HS-5 (cell line): ENCODE measurements at places on chromosomes 1 and 21.

DNA sequence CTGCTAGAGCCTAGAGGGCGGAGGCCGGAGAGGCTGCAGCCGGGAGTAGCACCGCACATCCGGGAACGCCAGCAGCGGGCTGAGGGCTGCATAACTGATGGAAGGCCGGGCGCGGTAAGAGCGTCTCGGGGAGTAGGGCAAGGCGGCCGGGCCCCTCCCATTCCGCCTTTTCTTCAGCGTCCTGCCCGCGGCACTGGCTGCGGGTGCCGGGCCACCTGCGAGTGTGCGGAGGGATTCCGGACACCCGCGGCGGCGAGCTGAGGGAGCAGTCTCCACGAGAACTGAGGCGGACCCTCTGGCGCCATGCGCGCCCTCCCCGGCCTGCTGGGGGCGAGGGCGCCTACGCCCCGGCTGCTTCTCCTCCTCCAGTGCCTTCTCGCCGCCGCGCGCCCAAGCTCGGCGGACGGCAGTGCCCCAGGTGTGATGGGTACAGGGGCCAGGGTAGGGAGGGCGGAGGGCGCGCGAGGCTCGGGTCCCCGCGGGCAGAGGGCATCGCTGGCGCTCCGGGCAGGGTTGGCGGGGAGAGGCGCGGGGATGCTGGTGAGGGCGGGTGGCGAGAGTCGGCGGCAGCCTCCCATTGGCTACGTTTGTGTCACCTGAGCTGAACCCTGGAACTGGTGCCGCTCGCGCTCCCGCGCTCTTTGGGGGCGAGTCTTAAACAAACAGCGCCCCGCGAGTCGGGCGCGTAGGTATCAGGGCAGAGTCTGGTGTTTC is 334.4 kb downstream of the SRGAP2C start:
- peak; percentile 24 for DNase-seq

DNA sequence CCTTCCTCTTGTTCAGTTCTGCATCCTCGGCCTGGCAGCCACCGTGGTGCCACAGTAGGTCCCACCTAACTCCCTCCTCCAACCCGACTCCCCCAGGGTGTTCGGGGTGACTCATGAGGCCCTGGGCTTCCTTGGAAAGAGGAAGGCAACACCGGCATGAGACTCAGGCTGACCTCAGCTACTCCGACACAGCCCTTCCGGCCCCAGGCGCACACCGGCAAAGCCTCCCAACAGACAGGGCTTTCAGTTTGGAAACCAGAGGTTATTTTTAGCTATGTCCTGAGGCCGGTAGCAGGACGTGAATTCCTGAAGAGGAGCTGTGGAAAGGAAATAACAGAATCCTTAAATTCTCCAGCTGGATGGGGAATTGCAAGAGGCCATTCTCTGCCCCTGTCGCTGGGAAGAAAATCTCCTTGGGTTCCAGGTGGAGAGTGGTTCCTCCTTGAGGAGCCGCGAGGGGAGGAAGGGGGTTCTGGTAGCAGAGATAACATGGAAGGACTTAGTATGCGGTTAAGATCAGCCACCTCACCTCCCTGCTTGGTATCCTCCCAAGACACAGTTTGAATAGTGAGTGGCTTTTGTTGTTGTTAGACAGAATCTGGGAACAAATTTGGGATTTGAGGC is 24.4 kb downstream of the PLXNA2 start:
- no peak for DNase-seq

- no peak for DNase-seq
Observed at GRCh38 chr1:225522588-225523262, 94.9 kb upstream of the LBR start.

DNA sequence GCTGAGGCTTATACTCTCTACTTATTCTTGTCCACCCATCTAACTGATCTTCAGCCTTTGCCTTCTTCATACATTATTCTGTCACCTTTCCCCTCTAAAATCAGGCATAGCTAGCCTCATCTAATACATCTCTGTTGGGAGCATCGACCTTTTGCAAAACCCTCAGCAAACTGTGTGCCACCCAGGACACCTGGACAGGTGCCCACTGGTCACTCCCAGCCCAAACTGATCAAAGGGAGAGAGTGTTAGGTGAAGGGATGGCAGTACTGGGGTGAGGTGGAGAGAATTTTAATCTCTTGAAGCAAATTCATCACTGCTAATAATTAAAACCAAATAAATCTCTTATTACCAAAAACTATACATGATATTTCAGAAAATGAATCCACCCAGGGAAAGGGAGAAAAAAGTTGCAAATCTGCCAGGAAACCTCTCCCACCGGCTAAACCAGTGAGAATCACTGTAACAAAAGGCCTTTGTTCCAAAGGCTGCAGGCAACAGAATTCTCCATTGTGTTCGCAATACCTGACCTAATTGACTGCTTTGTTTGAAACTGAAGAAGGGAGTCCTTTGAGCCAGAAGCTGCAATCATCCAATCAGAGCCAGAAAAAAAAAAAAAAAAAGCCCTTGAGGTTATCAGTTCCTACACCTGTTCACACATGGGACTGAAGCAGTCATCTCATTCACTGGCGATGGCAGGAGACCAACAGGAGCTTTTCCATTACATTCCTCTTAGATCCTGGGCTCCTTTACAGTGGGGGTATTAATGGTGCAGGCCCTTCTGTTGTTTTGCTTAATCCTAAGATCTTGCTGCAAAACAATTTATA is 172.6 kb downstream of the APP start:
- DNase-seq: no peak

DNA sequence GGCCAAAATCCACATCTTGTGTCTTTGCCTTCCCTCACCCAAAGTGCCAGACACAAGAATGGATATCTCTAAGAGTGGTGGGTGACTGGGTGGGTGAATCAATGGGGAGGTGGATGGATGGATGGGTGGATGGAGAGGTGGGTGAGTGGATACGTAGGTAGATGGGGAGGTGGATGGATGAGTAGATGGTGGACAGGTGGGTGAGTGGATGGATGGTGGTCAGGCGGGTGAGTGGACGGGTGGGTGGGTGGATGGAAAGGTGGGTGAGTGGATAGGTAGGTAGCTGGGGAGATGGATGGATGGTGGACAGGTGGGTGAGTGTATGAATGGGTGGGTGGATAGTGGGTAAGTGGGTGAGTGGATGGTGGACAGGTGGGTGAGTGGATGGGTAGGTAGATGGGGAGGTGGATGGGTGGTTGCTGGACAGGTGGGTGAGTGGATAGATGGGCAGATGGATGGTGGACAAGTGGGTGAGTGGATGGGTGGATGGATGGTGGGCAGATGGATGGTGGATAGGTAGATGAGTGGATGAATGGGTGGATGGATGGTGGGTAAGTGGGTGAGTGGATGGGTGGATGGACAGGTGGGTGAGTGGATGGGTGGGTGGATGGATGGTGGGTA is 34.2 kb downstream of the SLC19A1 start:
- no peak for DNase-seq

- no peak for DNase-seq
Observed at GRCh38 chr21:30233228-30234020, 17.5 kb upstream of the CLDN8 start.
